ENCODE measurements at places on chromosomes 6 and 20.
A peak's percentile ranks its signal among the peaks of the same experiment; 100 is the strongest.

GRCh38 chr6:125780540-125781313 lies 10.0 kb upstream of the NCOA7 start:
- DNase-seq: peak; percentile 89

DNA sequence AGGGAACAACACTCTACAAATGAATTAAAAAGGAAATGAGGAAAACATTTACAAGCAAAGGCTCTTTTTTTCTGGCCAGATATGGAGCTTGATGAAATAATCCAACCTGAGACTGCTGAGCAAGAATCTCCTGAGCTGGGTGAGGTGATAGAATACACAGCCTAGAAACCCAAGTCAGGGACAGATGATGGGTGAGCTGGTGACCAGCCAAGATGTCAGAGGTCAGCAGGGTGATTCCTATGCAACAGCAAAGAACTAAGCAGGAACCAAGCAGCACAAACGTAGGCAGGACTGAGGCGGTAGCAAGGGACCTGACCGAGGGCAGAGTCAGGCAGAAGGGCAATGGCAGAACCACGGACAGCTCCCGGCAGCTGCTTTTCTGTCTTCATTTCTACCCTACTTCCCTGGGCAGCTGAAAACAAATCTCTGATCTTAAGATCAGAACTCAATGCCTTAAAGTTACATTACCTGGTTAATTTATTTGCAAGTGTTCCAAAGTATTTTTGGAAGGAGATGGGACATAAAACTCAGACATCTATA lies 75.1 kb downstream of the CDC40 start:
- no peak for DNase-seq

GRCh38 chr6:168133168-168133561 lies 54.2 kb upstream of the FRMD1 start:
- no peak for DNase-seq

DNA sequence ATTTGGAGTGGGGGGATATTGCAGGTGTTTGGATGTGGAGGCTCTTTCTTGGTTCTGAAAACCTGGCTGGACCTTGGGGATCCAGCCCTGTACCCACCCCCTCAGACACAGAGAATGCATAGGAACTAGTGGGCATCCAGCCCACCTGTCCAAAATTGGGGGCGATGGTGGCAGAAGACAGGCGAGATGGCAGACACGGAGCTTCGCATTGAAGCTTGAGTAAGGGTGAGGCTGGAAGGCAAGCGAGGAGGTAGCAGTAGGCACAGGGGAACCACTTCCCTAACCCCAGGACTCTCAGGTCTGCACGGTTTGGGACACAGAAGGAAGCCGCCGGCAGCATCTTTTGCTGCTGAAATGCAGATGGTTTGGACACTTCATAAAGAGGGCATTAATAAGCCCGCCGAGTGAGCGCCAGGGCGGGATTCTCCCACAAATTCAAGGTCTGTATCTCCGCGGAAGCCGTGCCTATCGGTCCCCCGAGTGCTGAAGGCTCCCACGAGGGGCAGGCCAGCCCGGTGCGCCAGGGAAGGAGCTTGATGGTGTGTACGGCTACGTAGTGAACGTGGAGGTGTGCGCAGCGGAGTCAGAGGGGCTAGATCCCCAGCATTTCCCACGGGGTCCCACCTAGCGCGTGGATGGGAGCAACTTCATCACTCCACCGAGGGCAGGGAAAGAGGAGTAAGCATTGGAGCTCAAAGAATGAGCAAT lies 1.6 kb upstream of the FOXA2 start:
- DNase-seq: peak; percentile 60
